Bronchus fibroblast of lung (primary cell): ENCODE measurements at places on chromosomes 4 and X. TPM values are rescaled to one million over a fixed set of nuclear protein-coding genes. Genes with fewer than 3 reads are reported as not detected.

GPC4 gene
- 0.34 and 0.74 TPM in 2 replicates for total RNA-seq

VCX gene
- not detected in 2 replicates for total RNA-seq

PIM2 gene
- 10.9 and 11.9 TPM in 2 replicates for total RNA-seq

USP51 gene
- total RNA-seq: 0.67 and 1.0 TPM in 2 replicates
